Activated naive CD4-positive, alpha-beta T cell treated with Interleukin-2 at 50 U/mL for 16 hours (primary cell): ENCODE measurements at places on chromosomes 4 and X.

- no peak for DNase-seq
These were observed 271.8 kb upstream of the TENM3 start for GRCh38 chr4:181971411-181971810.

- DNase-seq = no peak
These were observed 153.8 kb upstream of the RAPGEF2 start for GRCh38 chr4:158949099-158949498.

DNA sequence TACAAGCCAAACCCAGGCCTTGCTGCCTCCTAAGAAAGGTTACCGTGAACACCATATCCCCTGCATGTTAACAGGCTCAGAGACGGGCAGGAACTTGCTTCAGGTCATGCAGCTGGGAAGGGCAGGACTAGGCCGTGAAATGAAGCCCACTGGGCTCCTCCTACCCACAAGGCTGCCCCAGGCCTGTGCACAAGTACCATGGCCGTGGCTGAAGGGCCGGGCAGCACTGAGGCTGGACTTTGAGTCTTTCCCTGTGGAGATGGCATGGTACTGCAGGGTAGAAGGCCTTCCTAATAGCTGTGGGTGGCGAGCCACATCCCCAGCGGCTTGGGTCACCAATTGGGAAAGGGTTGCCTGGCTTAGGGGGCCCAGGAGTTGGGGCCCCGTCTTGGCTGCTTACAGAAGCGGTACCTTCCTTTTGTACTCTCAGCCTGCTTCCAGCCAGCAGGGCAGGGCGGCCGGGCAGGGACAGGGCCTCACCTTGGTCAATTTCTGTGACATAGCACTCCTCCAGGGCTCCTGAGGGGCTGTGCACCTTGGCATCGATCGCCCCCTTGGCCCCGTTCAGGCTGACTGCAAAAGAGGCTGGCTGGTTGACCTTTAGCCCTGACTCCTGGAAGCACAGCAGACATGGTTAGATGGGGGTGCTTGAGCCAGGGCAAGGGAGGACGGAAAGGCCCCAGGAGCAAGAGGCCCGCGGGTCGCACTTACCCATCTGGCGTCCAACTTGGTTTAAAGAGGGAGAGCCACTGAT lies 23.8 kb downstream of the FLNA start:
- DNase-seq = no peak

- no peak for DNase-seq
These were observed 161.0 kb upstream of the HS3ST1 start for GRCh38 chr4:11589676-11590075.

DNA sequence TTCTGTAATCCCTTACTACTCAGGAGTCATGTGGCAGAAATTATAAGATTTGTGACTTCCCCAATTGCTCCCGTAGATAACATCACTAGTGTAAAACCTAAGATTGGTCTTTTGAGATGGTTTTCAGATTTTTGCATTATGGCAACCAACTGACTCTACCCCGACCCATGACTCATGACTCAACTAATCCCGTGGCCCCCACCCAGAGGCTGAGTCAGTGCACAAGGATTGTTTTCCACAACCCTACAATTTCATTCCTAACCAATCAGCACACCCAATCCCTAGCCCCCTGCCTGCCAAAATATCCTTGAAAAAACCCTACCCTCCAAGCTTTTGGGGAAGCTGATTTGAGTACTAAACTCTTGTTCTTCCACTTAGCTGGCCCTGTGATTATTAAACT lies 109.4 kb upstream of the FAM9C start:
- DNase-seq = no peak

DNA sequence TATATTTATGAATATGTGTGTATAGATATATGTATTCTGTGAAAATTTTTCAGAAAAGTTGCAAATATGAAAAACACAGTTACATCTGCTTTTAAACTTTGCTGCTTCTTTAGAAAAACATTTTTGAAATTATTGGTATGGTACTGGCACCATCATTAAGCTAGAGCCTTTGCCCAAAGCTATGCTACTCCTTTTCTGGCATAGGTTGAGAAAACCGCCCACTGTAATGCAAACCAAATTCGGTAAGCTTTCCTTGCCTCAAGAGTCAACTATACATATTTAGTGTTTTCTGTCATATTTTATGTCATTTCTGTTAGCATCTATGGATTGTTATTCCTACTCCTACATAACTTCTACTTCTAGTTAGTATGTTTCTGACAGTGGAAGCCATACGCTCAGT lies 50.7 kb downstream of the ANTXR2 start:
- DNase-seq = no peak

DNA sequence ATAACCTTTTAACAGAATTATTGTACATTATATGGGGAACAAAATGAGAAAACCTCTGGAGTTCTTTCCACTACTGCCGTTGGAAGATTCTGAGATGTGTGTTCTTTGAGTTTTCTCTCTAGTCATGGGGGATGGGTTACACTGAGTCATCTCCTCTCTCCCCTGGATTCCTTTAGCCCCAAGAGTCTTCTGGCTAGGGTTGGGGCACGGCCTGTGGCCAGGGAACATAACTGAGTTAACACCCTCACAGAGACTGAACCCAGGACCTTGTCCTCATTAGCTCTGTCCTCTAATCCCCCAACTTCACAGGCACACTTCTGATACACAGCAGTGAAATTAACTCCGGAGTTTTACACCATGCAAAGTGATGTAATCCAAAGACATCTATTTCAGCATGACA lies 142.3 kb upstream of the F9 start:
- no peak for DNase-seq
